Left ventricle myocardium inferior (tissue), 1 donor: ENCODE measurements at places on chromosomes 1 and 21. TPM values are rescaled to one million over a fixed set of nuclear protein-coding genes. Genes with fewer than 3 reads are reported as not detected.

The MGST3 gene
- total RNA-seq: 718 TPM

The AIM2 gene
- 0.41 TPM for total RNA-seq

The LCA5L gene
- 0.80 TPM for total RNA-seq

DNA sequence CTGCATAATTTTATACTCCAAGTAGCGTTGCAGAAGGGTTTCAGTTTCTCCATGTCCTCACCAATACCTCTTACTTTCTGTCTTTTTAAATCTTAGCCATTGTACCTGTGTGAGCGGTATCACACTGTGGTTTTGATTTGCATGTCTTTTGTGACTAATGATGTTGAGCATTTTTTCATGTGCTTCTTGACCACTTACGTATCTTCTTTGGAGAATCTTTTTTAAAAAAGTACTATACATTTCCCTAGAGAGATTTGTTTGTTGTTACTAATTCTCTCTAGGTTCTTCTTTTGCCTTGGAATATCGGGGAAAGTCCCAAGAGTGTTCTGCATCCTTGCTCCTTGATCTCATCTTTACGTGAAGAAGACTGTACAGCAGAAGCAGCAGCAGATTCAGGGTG lies 81.8 kb upstream of the WARS2 start:
- DNase-seq: no peak

GRCh38 chr1:236850077-236850979 lies 55.2 kb downstream of the MTR start:
- DNase-seq: no peak
